Peyer's patch (tissue), 4 donors: ENCODE measurements at places on chromosomes 4 and X. TPM values are rescaled to one million over a fixed set of nuclear protein-coding genes. Genes with fewer than 3 reads are reported as not detected.
A peak's percentile ranks its signal among the peaks of the same experiment; 100 is the strongest.

- H3K36me3 ChIP-seq = no peaks in the 10 kb centered on the region
- H3K4me1 ChIP-seq = no peaks in the 10 kb centered on the region
- H3K27ac ChIP-seq = no peak overlapping the region
These were observed 137.1 kb downstream of the PJA1 start for GRCh38 chrX:69028006-69028760.

GRCh38 chr4:7983296-7983695 is 43.6 kb upstream of the AFAP1 start:
- DNase-seq = peak; percentile 80
- H3K4me3 ChIP-seq = no peak overlapping the region
- H3K27ac ChIP-seq = peak overlapping the region; percentile 51
- H3K36me3 ChIP-seq = no peaks in the 10 kb centered on the region
- H3K4me1 ChIP-seq = peaks cover 3% of the 10 kb centered on the region

- DNase-seq = no peak
- no peak within 1 kb of the TSS for H3K4me3 ChIP-seq
- H3K27ac ChIP-seq = no peak within 1 kb of the TSS
- H3K27me3 ChIP-seq = no peaks in the 10 kb centered on the region
- no peaks in the 10 kb centered on the region for H3K36me3 ChIP-seq
These were observed at the start of gene MPC1L for GRCh38 chrX:40623139-40623536. Gene MPC1L, plus strand, starts transcription at chrX:40623428. Its CDS starts 138 bp downstream, at chrX:40623566.

DNA sequence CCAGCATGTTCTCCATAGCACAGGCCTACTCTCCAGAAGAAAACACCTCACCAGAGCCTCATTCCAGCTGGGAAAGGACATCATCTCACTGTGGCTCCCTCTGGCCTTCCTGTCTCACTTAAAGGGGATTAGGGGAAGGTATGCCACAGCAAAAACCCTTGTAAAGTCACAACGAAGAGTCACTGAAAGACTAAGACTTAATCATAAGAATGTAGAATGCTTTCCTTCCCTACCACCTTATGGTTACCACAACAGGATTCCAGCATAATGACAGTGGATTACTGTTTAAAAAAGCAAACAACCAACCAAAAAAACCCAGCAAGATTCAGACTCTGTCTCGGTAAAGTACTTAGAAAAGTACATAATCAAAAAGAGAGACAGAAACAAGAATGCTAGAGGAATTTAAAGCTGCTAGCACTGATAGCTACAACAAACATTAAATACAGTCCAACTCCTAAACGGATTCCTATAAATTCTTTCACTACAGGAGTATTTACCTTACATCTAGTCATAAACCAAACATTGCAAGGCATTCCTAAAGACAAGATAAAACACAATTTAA is 75.1 kb downstream of the BANK1 start:
- H3K4me3 ChIP-seq = no peak overlapping the region
- H3K4me1 ChIP-seq = no peaks in the 10 kb centered on the region
- no peaks in the 10 kb centered on the region for H3K36me3 ChIP-seq
- DNase-seq = no peak

DNA sequence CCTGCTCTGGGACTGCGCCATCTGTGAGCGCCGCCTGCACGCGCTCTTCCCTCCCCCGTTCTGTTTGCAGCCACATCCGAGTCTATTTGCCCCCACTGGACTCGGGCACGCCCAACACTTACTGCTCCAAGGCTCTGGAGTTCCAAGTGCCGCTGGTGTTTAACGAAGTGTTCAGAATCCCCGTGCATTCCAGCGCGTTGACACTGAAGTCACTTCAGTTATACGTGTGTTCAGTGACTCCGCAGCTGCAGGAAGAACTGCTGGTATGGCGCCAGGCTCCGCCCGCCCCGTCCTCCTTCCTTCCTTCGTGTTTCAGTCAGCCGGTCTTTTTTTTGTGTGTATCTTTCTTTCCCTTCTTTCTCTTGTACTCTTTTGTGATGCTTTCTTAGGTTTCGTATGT is 30.7 kb upstream of the CLCN4 start:
- no peaks in the 10 kb centered on the region for H3K4me1 ChIP-seq

DNA sequence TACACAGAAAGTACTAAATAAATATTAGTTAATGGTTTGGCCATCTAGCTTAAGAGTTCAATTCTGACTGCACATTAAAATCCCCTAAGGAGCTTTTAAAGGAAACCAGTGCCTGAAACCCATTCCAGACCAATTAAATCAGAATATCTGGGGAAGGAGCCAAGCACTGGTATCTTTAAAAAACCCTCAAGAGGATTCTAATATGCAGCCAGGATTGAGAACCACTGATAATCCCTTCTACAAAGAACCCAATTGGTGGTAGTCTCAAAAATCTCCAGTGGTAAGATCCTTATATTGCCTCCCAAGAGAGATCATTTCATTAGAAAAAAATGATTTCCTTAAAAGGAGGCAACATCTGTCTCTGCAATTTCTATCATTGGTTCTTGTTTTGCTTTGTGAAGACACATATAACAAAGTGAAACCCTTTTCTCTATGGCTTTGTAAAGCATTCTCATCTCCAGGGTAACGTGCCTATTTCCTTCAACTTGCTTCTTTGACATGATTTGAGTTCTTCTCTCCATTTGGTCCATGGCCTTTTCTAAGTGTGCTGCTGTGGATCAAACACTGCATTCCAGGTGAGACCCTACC is 3.5 kb downstream of the GPR34 start:
- no peak overlapping the region for H3K4me3 ChIP-seq
- H3K27ac ChIP-seq = no peak overlapping the region
- H3K4me1 ChIP-seq = no peaks in the 10 kb centered on the region
- no peaks in the 10 kb centered on the region for H3K36me3 ChIP-seq

DNA sequence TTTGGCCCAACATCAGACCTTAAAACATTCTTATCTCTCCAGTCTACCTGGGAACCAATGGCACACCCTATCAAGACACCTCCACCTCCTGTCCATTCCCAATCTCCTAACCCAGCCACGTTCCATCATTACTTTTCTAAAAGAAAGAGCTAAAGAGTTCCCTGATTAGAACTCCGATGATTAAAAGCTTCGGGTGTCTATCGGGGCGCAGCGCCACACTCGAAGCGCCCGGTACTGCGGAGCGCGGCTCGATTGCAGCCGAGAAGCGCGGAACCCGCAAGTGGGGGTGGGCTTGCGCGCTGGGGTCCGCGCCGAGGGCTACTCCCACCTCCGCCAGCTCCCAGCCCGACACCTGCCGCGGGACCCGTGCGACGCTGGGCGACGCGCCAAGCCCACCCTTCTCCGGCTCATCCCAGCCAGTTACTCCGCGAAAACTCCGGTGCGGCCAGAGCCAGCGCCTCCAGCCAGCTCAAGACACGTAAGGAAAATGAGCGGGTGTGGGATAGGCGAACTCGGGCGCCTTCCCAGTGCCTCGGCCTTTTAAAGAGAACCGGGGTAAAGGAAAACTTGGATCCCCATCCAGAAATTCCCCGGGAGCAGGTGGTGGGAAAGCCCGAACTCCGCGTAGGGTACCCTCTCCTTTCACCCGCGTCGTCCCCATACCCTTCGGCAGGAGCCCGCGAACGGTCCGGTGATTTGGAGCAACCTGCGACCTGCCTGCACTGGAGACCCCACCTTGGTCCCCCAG is 593 bp downstream of the NPY1R start:
- peak; percentile 45 for DNase-seq
- no peaks in the 10 kb centered on the region for H3K4me1 ChIP-seq
- H3K27me3 ChIP-seq = no peaks in the 10 kb centered on the region
- H3K36me3 ChIP-seq = no peaks in the 10 kb centered on the region
- H3K4me3 ChIP-seq = peak overlapping the region; percentile 13
- no peak overlapping the region for H3K27ac ChIP-seq

- no peaks in the 10 kb centered on the region for H3K36me3 ChIP-seq
- no peak for DNase-seq
- no peak overlapping the region for H3K27ac ChIP-seq
These were observed 90.4 kb upstream of the PJA1 start for GRCh38 chrX:69255441-69256290.

LUZP4 gene
- total RNA-seq = not detected

PHKA1 gene
- 2.5 TPM for total RNA-seq

COL25A1 gene
- 2.5 TPM for total RNA-seq

HS3ST1 gene
- total RNA-seq = 4.3 TPM
